ENCODE measurements at places on chromosomes 3 and 15. TPM values are rescaled to one million over a fixed set of nuclear protein-coding genes. Genes with fewer than 3 reads are reported as not detected.

DNA sequence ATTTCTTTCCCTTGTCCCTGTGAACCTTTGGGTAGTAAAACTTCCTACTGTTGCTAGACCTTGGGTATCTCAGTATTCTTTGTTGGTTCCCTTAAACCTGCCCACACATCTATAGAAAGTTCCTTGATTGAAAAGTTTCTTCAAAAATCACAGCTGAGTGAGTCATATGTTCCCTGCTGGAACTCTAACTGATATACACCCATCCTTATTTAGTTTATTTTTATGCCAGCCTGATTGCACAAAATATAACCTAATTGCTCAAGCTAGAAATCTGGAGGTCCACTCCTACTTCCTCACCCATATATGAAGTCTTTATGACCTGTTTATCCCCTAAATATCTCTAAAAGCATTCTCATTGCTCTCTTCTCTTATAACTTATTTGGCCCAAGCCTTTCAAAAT, 13.7 kb upstream of the GJD2 start:
- DNase-seq = no peak

- DNase-seq = no peak
These were observed 19.4 kb downstream of the CCDC32 start for GRCh38 chr15:40545457-40545856.

- DNase-seq = peak; percentile 7
These were observed 41.8 kb upstream of the UBE2E2 start for GRCh38 chr3:23161308-23161707.

DNA sequence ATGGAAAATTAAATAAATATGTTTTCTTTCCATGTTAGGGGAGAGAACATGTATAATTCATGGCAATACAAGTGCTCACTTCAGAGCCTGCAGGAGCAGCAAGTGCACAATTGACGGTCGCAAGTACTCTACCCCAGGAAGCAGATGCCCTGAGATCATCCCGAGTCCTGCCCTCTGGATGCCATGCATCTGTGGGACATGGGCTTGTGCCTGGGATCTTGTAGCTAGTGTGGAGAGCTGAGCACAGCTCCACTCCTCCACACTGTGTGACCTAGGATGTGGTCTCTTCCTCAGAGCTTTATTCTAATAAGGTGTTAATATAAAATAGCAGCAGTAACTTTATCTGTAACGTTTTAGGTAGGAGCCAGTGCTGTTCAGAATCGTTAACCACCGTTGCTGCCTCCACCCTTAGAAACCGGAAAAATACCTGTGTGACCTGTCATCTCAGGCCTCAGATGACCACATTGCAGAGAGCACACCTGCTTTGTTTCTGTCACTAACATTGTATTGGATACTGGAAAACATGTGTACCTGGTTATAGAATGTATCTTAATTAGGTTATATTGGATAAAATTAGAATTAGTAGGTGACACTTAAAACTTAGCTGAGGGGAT, 105.0 kb upstream of the GOLGA6L6 start:
- DNase-seq = no peak

DNA sequence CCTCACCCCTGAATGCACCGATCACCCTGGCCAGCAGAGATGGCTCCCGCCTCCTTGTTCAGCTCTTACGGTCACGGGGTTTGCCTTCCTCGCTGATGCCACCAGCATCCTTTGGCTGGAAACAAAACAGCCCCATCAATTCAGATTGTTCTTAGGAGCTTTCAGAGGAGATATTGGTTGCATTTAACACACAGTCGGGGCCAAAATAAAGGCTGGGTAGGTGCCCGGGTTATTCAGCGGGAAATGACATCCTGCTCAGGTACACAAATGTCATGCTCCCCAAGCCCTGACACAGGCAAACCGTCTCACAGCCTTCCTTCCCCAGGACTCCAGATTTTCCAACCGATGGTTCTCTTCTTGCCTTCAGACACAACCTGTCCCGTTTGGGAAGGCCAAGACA, 62.4 kb upstream of the MEF2A start:
- DNase-seq = no peak

DNA sequence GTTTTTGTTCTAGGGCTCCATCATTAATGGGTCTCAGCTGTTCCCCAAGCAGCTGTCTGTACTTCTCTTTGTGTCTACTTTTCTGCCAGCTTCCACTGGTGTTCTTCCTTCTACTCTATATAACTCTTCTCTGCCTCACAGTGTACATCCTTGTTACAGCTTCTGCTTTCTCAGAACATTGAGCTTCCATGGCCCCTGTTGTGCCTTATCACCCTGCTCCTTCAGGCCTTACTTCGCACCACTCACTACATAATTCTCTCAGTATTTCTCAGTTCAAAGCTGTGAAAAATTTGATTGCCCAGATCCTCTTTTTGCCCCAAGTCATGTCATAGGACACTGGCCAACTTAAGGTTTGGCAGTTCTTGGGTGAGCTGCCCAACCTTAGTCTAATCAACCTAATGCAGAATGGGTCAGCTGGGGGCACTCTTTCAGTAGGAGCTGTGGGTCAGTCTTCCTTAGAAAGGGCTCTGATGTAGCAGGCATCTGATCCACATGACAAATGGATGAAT, 28.9 kb downstream of the CSTA start:
- no peak for DNase-seq

- no peak for DNase-seq
These were observed 14.3 kb downstream of the TPM1 start for GRCh38 chr15:63056829-63057228.

- DNase-seq = peak; percentile 60
These were observed 288.6 kb downstream of the NTRK3 start for GRCh38 chr15:87967951-87968350.

- DNase-seq = no peak
These were observed 8.2 kb downstream of the CHST14 start for GRCh38 chr15:40479024-40479423.

DNA sequence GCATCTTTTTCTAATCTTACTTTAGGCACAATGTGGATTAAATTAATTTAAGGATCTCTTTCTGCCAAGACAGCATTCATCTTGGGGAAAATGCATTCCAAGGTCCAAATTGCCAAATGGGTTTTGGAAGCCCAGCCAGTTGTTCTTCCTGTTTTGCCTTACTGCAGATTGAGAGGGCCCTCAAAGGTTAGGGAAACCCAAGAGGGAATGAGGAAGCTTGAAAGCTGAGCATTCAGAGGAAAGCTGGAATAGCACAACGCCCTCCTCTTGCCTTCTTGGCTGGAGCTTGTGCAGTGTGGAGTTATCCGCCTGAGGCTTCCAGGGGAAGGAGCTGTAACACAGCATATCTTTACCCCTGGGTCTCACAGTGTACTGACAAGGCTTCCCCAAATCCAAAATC, 18.2 kb upstream of the SACM1L start:
- no peak for DNase-seq

DNA sequence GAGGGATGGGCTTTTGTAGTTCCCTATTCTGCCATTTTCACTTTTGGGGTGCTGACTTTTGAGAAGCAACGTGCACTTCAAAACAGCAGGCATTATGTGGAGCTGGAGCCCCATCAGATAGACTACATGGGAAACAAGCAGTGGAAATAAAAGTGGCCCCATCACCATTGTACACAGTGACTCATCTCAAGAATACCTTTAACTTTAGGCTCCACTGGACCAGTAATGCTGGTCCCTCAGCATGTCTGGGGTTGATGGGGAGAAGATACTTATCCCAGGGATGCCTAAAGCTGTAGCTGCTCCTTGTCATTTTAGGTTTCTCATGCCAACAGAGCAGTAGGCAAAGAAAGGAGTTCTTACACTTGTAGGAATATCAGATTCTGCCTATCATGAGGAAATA, 45.0 kb downstream of the LSM3 start:
- no peak for DNase-seq

DNA sequence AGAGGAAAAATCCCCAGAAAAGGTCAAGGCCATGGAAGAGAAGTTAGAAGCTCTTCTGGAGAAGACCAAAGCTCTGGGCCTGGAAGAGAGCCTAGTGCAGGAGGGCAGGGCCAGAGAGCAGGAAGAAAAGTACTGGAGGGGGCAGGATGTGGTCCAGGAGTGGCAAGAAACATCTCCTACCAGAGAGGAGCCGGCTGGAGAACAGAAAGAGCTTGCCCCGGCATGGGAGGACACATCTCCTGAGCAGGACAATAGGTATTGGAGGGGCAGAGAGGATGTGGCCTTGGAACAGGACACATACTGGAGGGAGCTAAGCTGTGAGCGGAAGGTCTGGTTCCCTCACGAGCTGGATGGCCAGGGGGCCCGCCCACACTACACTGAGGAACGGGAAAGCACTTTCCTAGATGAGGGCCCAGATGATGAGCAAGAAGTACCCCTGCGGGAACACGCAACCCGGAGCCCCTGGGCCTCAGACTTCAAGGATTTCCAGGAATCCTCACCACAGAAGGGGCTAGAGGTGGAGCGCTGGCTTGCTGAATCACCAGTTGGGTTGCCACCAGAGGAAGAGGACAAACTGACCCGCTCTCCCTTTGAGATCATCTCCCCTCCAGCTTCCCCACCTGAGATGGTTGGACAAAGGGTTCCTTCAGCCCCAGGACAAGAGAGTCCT, 9.0 kb downstream of the MAP1A start:
- no peak for DNase-seq

DNA sequence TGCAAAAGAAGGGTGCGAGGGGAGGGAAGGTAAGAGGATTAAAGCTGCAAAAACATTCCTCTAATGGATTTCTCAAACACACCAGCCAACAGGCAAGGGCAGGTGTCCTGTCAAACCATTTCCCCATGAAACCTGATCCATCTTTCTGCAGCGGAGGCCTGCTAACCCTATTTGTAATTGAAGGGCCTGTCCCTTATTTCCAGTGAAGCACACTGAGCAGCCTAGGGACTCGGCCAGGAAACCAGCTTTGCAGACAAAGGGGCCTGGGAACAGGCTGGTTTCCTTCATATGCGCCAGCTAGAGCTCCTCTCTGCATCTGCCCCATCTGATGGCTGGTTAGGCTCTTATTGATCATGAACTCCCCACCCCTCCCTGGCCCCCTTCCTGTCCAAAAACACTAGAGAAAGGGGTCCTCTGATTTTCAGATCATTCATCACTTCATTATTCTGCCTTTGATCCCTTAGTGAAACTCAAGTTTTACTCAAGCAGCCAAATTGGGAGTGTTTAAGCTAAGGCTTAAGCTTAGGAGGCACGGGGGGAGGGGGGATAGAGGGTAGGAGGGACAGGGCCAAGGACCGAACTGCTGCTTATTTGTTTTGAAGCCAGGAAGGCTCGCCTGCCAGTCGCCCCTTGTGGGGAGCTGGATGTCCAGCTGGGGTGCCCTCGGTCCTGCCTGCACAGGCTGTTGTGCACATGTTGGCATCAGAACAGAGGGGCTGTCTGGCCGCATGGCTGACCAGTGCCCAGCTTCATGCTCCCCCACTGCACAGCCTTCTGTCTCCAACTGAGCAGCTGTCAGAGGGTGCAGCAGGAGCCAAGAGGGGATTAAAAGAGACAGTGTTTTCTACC, 53.1 kb downstream of the BOC start:
- DNase-seq = no peak

DNA sequence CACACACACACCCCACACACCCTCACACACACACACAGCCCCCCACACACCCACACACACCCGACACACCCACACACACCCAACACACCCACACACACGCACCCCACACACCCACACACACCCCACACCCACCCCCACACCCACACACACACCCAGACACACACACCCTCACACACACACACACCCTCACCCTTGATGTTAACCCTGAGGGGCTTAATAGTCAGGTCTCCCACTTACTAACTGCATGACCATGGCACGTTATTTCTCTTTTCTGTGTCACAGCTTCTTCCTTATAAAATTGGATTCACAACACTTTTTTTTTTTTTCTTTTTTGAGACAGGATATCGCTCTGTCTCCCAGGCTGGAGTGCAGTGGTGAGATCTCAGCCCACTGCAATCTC, 2.8 kb downstream of the GRM2 start:
- DNase-seq = no peak

- no peak for DNase-seq
These were observed 75.9 kb upstream of the RASGRF1 start for GRCh38 chr15:79166311-79166955.

DNA sequence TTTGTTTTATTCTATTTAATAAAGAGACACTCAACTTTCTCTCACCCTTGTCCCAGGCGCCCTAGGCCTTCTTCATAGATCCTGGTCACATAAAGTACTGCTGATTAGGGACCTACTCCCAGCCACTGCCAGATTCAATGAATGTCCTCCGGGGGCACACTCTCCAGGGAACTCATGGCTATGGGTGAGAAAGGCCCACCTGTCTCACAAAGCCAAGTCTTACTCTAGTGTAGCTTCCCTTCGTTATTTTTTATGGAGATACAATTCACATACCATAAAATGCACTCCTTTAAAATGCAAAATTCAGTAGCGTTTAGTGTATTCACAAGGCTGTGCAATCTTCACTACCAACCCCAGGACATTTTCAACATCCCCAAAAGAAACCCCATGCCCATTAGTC, 87.8 kb downstream of the ADCY5 start:
- no peak for DNase-seq

DNA sequence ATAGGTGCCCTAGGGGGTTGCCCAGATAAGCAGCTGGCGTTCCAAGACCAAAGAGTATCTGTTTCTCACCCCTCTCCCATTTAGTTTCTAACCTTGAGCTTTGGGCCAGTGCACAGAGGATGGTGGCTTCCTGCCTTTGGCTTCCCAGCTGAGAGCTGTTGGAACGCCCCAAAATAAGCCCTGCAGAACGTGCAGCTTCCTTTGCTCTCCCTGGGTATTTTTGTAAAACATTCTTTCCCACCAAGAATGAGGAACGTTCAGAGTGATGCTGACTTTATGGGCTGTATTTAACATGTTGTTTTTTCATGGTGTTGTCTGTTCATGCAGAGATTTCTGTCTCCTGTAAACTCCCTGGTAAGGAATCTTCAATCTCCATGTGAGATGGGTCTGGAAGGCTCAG, 63.8 kb downstream of the LPP start:
- DNase-seq = no peak

- DNase-seq = no peak
These were observed 138.0 kb upstream of the RAD18 start for GRCh38 chr3:9101286-9101685.

- DNase-seq = peak; percentile 84
These were observed 6.8 kb upstream of the LDHAL6B start for GRCh38 chr15:59199626-59200465.

The QRICH1 gene
- total RNA-seq = 119 TPM

The GOLGA6L9 gene
- total RNA-seq = 5.2 TPM

The LRRIQ4 gene
- total RNA-seq = not detected

The TRIM59 gene
- total RNA-seq = 15.8 TPM

The SLC15A2 gene
- 0.19 TPM for total RNA-seq

The TMC3 gene
- total RNA-seq = 0.22 TPM

The GP9 gene
- total RNA-seq = not detected

The C15orf40 gene
- 15.3 TPM for total RNA-seq

The BRK1 gene
- total RNA-seq = 120 TPM

The CHRNA5 gene
- total RNA-seq = 1.5 TPM

The MAPK6 gene
- 96.6 TPM for total RNA-seq

The VGLL3 gene
- 53.8 TPM for total RNA-seq

The KCNAB1 gene
- total RNA-seq = 0.72 TPM

The DAZL gene
- not detected for total RNA-seq

All from astrocyte (in vitro differentiated cells and primary cell).